ENCODE measurements at places on chromosomes 3 and 15.

GRCh38 chr15:39934397-39935071 is 619 bp downstream of the EIF2AK4 start:
- no peak for DNase-seq

- no peak for DNase-seq
Measured at GRCh38 chr3:15499536-15499935, 22.0 kb downstream of the COLQ start.

GRCh38 chr15:40747685-40748631 is 7.1 kb downstream of the RMDN3 start:
- DNase-seq, result no peak

- DNase-seq, result no peak
Measured at GRCh38 chr3:138405001-138405400, 29.4 kb upstream of the ESYT3 start.

DNA sequence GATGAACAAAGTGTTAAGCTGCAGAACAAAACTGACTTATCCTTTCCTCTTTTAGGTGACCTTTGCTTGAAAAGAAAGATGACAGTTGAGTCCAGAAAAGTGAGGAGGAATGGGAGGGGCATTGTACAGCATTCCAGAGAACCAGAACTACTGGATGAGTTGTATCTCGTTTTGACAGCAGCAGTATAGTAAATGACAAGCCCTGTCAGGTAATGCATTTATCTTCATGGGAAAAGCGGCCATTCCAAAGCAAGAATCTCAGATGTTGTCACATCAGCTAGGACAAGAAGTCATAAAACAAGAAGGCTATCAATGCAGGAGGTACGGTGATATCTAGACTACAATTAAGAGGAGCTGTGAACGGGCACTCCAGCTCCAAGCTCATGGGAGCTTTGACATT is 421.5 kb downstream of the MAGI1 start:
- no peak for DNase-seq

DNA sequence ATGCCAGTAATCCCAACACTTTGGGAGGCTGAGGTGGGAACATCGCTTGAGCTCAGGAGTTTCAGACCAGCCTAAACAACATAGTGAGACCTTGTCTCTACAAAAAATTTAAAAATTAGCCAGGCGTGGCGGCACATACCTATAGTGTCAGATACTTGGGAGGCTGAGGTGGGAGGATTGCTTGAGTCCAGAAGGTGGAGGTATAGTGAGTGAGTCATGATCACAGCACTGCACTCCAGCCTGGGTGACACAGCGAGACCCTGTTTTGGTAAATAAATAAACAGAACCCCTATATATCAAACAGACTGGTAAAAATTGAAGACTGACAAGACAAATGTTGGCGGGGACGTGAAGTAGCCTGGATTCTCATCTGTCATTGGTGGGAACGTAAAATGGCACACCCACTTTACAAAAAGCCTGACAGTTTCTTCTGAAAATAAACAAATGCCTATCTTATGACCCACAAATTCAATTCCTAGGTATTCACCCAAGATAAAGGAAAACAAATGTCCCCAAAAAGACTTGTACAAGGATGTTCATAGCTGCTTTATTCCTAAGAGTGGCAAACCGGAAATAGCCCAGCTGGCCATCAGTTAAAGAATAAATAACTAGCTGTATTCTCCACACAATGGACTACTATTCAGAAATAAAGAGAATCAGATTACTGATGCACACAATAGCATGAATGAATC is 47.0 kb upstream of the GK5 start:
- DNase-seq, result no peak

- peak; percentile 67 for DNase-seq
Measured at GRCh38 chr3:131543714-131544113, 40.9 kb upstream of the MRPL3 start.

DNA sequence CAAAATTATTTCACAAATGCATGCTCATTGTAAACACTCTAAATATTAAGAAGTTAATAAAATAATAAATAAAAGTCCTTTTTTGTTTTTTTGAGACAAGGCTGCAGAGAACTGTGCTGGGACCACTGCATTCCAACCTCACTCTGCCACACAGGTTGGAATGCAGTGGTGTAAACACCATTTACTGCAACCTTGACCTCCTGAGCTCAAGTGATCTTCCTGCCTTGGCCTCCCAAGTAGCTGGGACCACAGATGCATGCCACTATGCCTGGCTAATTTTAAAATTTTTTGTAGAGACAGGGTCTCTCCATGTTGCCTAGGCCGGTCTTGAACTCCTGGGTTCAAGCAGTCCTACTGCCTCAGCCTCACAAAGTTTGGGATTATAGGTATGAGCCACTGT is 578.4 kb downstream of the ZIC1 start:
- no peak for DNase-seq

DNA sequence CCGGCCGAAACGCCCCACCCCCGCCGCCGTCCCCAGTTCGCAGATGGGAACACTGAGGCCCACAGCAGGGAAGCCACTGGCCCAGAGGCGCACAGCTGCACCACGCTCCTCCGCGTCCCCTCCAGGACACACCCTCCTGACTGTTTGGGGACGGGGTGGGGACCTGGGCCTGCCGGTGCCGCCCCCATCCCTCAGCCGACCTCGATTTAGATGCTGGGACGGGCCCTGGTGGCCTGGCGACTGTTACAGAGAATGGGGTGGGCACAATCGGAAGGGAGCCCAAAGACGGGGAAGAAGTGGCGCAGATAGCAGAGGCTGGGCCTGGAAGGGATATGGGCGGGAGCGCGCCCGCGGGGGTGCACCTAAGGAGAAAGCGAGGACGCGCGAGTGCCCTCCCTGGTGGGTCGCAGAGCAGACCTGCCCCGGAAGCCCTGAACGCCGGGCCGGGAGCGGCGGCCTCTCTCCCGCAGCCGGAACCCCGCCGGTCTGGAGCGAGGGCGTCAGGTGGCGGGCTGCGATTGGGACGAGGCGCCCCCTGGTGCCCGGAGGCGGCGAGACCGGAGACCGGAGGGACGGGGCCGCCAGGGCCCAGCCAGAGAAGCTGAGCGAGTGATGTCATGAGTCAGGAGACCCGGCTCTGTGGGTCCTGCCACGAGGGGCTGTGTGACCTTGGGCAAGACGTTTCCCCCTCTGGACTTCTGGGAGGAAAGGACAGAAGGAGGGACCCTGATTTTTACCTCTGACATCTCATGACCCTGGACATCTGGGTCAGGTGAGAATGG is 78.4 kb downstream of the IQSEC1 start:
- DNase-seq, result peak; percentile 95

GRCh38 chr3:11558918-11559815 is 84.5 kb downstream of the VGLL4 start:
- DNase-seq, result no peak

- no peak for DNase-seq
Measured at GRCh38 chr3:193129607-193130006, 111.4 kb upstream of the PLAAT1 start.

- DNase-seq, result no peak
Measured at GRCh38 chr3:79380581-79380980, 387.2 kb downstream of the ROBO1 start.

Data from urothelium cell line (cell line).